Transverse colon (tissue), 4 donors: ENCODE measurements at places on chromosomes 3 and 15. TPM values are rescaled to one million over a fixed set of nuclear protein-coding genes. Genes with fewer than 3 reads are reported as not detected.

The TOPBP1 gene
- total RNA-seq: 38.6 TPM

The PLA2G4E gene
- not detected for total RNA-seq

The TMEM45A gene
- 4.1 TPM for total RNA-seq

DNA sequence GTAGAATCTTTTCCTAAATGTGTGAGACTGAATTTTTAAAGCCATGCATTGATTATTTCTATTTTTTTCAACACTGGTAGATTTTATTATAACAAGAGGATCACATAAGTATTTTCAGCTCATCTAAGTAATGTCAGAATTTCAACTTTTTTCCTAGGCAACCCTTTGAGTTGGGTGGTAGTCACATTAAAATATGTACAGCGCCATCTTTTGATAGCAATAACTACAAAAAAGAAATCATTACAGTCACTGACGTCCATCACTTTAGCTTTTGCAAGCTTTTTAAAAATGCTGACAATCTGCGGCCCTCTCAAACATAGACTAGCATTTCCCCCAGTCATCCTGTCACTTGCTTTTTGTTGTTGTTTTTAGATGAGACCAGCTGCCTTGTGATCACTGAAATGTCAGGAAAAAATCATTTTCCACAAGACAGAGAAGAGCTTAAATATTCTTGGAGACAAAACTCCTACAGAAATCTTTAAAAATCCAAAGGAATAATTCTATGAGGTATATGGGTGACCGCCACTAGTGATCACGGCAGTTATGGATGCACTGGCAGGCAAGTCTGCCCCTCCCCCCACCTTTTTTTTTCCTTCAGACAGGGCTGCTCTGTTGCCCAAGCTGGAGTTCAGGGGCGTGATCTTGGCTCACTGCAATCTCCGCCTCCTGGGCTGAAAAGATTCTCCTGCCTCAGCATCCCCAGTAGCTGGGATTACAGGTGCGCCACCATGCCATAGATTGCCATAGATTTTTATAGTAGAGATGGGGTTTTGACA, 384.0 kb upstream of the KCNMB2 start:
- DNase-seq: no peak

DNA sequence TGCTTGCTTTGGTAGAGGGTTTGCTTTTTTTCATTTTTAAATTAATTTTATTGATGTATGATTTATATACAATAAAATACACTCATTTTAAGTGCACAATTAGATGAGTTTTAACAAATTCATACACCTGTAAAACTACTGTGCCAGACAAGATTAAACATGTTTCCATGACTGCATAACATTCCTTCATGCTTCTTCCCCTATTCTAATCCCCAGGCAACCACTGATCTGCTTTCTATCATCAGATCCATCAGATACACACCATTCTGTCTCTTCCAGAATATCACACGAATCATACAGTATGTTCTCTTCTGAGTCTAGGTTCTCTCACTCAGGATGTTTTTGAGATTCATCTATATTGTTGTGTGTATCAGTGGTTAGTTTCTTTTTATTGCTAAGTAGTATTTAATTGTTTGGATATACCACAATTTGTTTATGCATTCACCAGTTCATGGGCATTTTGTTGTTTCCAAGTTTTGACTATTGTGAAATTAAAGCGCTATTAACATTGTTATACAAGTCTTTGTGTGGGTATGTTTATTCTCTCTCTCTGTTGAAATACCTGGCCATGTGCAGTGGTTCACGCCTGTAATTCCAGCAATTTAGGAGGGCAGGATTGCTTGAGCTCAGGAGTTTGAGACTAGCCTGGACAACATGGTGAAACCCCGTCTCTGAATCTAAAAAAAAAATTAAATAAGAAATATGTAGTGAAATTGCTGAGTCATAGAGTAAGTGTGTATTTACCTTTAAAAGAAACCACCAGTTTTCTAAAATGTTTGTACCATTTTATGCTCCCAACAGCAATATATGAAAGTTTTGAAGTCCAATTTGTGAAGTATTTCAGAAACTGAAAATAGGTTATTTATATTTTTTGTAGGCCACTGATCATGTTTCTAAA, 7.0 kb upstream of the TFG start:
- DNase-seq: no peak

- DNase-seq: no peak
These were observed 75.0 kb downstream of the COL8A1 start for GRCh38 chr3:99713440-99713839.
